ENCODE measurements at places on chromosomes 3 and 15. TPM values are rescaled to one million over a fixed set of nuclear protein-coding genes. Genes with fewer than 3 reads are reported as not detected.

The GOLGA6L7 gene
- not detected for total RNA-seq

The NR1D2 gene
- 2.7 TPM for total RNA-seq

- DNase-seq: no peak
Measured at GRCh38 chr3:134079111-134079547, 49.4 kb upstream of the SLCO2A1 start.

DNA sequence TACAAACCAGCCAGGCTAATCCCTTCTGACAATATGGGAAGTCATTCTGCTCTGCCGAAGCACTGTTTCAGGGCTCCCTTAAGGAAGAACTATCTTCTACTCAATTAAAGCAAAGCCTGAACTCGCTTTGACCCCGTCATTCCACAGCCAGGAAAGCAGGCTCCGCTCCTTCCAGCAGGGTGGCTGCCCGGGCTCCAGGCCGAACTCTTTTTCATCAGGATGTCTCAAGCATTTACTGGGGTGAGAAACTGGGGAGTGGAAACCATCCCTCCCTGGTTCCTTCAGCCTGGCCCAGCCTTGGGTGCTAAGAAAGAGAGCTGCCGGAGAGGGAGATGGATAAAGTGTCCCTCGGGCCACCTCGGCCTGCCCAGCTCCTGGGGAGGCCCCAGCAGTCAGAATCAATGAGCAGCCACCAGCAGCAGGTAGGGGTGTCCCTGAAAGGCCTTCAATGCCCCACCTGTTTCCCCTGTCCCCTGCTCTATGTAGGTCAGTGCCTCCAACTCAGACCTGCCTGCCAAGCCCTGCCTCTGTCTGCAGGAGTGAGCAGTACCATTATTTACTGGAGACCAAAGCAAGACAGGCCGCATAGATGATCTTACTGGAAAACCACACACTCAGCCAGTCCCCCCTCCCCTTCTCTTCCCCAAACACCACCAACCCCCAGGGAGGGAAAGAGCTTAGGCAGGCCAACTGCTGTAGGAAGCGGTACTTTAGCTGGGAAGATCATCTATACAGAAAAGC is 225.6 kb upstream of the TLE3 start:
- DNase-seq: no peak

The GP9 gene
- not detected for total RNA-seq

GRCh38 chr3:123372686-123373473 is 76.0 kb downstream of the ADCY5 start:
- no peak for DNase-seq

DNA sequence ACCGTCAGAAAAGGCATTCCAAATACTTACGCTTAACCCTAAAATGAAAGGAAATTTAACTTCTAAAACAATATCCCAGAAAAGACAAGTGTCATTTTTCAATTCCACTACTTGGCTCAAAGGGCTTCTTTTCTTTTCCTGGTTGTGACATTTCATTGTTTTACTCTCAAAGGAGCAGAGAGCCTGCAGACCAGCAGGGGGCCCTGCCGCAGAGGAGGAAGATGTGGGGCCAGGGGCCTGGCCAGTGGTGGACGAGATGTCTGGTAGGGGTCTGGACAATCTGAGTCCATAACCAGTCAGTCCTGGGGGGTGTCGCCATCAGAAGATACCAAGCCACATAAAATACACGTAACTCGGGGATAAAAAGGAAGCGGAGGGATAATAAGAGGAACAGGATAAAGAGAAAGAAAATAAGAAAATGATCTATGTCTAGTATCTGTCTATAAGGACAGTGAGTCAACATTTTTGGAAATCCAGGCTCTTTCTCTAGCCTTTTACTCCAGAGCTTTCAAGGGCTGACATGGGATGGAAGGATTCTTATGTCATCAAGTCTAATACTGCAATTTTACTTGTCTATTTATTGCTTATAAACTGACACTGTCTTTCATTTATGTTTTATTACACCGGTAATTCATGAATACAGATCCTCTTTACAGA is 54.2 kb upstream of the ARHGEF3 start:
- peak; percentile 68 for DNase-seq

The ACTR8 gene
- 28.9 TPM for total RNA-seq

The DUOXA1 gene
- 0.19 TPM for total RNA-seq

Data from activated CD4-positive, alpha-beta T cell treated with anti-CD3 and anti-CD28 coated beads for 36 hours (primary cell).